GM23338 (cell line): ENCODE measurements at places on chromosomes 16 and 17.

GRCh38 chr17:60297760-60298401 lies 94.1 kb downstream of the USP32 start:
- DNase-seq: no peak

GRCh38 chr16:46743232-46743719 lies 4.9 kb downstream of the MYLK3 start:
- DNase-seq: peak; percentile 58

DNA sequence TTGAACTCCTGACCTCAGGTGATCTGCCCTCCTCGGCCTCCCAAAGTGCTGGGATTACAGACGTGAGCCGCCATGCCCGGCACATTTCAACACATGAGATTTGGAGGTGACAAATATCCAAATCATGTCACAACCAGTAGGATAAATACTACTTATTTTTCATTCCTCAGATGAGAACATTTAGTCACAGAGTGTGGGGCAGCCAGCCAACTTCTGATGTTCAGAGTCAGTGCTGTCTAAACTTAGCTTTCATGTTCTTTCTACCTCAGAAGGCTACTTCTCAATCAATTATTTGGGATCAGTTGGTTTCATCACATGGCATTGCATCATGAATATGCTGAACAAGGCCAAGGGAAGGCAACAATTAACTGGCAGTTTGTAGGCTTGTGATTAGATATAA lies 134.5 kb downstream of the CDH13 start:
- no peak for DNase-seq

DNA sequence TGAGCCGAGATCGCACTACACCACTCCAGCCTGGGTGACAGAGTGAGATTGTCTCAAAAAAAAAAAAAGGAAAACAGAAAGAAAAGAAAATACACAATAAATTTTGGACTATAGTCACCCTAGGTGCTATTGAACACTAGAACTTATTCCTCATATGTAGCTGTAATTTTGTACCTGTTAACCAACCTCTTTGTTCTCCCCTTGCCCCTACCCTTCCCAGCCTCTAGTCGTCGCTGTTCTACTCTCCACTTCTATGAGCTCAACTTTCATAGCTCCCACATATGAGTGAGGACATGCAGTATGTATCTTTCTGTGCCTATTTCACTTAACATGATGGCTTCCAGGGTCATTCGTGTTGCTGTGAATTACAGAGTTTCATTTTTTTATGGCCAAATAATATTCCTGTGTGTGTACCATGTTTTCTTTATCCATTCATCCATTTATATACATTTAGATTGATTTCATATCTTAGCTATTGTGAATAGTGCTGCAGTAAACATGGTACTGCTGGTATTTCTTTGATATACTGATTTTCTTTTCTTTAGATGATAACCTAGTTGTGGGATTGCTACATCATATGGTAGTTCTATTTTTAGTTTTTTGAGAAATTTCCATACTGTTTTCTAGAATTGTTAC lies 28.3 kb downstream of the VPS35L start:
- DNase-seq: peak; percentile 72

GRCh38 chr17:65060631-65061254 lies 4.2 kb upstream of the GNA13 start:
- DNase-seq: no peak

DNA sequence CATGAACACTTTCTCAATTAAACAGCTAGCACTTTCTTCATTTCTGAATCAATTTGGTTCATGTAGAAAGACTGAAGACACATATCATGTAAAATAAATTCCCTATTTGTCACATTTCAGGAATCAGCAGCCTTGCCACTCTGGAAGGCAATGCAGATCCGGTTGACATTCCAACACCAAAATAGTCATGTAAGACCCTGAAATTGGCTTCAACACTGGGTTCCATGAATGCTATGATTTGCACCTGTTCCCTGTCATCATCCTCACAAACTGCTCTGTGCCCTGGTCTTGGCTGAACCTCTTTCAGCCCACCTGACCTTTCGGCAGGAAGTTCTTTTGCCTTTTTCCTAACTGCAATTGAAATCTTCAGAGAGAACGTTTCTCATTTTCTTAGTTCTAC lies 156.9 kb downstream of the CDH8 start:
- no peak for DNase-seq
